Fibroblast of skin of right biceps (primary cell): ENCODE measurements at places on chromosomes 5 and 9.

DNA sequence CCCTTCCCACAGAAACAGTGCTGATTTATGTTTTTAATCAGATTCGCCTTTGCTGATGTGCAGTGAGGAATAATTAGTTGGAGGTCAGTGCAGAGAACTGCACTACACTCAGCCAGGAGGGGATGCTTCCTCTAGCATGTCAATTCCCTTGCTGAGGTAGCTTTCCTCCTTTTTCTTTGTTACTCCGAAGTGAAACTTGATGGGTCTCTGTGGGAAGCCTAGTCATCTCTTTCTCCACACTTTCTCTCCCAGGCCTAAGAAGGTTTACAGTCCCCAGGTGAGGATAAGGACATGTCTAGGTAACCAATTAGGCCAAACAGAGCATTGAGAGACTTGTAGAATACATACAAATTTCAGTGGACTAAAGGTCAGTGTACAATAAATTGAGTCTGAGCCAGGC, 461.8 kb downstream of the KIF4B start:
- no peak for DNase-seq

- DNase-seq, result no peak
Measured at GRCh38 chr9:78189001-78189400, 46.9 kb upstream of the CEP78 start.

DNA sequence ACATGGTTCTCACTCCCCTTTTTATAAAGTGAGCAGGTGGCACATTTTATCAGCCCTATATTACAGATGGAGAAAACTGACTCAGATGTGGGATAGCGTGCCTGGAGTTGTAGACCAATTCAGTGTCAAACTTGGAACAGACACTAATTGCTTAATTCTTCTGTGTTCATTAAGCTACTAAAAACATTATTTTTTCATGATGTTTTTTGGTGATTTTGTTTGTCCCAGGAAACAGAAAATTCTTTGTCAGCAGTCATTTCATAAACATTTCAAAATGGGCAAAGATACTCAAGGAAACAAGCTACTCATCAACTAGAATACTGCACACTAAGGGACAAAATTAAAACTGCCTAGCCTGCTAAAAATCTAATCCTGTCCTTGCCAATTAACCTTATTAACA, 2.2 kb downstream of the ABHD17B start:
- no peak for DNase-seq

DNA sequence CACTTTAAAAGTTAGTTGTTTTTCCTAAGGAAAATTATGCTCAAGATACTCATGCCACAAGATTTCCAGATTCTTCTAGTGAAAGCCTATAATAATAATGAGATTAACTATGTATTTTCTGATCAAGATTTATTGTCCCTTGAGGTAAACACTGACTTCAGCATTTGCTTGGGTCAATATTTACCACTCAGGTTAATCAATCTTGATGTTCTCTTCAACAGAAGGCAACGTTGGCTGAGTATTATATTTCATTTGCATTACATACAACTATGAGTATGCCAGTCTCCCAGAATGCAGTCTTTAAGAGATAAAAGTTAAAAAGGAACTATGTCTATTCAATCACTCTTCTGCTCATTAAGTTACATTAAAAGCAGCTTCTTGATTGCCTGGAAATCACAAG, 115.6 kb downstream of the GPR21 start:
- no peak for DNase-seq

DNA sequence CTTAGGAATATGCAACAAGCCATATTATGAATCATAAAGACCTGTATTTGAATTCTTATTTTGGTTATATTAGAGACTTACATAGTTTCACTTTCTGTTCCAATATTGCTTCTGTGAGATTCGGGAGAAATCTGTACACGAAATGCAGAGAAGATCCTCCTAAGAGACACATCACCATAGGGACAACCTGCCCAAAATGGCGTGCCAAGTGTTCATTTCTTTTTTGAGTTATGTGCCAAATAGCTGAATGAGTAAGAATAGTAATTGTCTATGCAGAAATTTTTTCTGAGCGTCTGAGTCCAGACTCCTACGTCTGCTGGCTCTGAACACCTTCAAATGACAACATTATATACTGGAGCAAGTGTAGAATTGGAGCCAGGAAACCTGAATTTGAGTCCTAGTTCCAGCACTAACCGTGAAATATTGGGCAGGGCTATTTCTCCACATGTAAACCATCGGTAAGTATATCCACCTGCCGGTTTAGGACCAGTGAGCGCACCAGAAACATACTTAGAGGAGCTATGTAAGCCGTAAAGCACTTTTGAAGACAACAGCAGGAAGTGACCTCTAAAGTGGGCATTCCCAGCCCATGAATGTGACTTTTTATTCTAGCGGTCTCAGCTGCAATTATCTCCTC, 163.9 kb upstream of the DMRT1 start:
- DNase-seq, result no peak

DNA sequence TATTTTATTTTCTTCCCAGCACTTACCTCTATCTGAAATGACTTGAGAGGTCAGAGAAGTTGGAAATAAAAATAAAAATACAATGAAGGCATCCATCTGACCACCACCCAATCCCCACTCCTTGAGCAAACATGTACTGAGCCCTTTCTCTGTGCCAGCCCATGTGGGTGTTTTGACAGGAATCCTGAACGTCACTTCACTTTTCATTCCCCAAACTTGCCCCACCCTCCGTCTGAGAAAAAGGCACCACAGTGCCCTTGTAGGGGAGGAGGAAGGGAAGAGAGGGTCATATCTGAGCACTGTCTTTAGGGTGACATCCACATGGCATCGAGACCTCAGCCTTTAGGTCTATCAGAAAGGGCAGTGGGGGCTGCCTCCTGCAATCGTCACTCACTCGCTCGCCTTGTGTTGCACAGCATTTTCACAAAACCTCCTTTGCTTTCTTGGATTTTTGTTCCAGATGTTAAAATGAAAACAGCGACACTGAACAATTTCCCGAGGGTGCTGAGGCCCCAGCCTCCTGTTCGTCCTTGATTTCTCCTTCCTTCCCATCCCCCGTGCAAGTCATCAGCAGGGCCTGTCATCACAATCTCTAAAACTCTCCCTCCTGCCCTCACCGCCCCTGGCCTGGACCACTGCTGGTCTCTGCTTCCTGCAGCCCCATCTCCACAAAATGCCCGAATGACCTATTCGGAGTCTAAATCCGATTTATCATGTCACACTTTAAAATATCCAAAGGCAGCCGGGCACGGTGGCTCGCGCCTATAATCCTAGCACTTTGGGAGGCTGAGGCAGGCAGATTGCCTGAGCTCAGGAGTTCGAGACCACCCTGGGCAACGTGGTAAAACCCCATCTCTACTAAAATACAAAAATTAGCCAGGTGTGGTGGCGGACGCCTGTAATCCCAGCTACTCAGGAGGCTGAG, 13.0 kb downstream of the HIGD2A start:
- DNase-seq, result no peak

DNA sequence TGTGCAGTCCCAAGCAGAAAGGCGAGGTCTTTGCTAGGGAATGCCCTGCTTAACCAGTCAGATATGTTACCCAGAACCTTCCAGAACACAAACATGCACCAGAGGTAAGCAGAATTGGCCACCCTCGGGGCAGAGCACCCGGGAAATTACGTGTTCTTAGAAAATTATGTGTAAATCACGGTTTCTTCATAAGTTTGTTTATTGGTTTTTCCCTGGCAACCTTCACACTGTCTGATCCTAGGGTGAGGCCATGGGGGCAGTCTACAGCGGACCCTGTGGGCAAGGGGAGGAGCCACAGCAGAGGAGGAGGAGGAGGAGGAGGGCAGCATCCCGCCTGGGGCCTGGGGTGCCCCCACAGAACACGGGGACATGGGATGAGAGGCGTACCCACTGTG, 31.4 kb downstream of the RXRA start:
- DNase-seq, result no peak

- no peak for DNase-seq
Measured at GRCh38 chr5:95382801-95383200, 8.4 kb upstream of the FAM81B start.

DNA sequence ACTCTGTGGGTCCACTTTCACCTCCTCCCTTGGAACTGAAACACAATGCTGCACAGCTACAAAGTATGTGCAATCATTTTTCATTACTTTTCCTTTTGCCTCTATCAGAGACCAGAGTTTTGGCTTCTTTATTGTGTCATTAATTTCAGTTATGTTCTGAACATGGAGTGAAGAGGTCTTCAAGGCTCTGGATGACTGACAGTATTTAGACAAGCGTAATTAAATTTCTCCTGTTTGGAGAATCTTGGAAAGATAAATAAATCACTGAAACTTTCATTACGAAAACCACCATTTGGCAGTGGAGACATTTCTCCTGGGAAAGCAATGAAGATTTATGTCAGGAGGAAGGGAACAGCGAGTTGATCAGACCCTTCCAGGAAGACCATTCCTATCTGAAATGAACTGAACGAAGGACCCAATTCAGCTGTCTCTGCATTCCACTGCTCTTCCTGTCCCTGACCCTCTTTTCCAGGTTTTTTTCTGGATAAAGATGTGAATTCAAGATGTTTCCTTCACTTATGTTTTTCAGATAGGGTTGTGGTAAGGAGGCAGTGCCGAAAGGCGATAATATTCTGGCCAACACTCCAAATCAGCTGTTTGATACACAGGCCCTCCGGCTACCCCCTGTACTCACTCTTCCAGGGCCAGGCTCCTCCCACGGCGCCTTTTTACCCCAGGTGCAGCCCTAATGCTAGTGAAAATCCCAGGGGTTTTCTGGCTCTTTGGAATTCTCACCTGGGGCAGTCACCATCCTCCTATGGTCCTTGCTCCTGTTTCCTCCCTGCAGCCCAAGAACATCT, 77.2 kb upstream of the OSMR start:
- DNase-seq, result no peak

- DNase-seq, result no peak
Measured at GRCh38 chr5:109239456-109239855, 170.3 kb downstream of the PJA2 start.

DNA sequence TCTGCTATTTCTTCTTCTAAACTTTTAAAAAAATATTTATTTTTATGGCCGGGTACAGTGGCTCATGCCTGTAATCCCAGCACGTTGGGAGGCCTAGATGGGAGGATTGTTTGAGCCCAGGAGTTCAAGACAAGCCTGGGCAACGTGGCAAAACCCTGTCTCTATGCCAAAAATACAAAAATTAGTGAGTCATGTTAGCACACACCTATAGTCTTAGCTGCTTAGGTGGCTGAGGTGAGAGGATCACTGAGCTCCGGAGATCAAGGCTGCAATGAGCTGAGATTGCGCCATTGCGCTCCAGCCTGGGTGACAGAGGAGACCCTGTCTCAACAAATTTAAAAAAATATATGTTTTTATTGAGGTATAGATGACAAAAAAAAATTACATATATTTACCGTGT, 5.6 kb downstream of the AP3S1 start:
- no peak for DNase-seq

GRCh38 chr5:174180639-174181038, 135.1 kb downstream of the NSG2 start:
- no peak for DNase-seq
